ENCODE measurements at places on chromosomes 13 and 19.

GRCh38 chr13:78325585-78325984 lies 277.8 kb downstream of the POU4F1 start:
- no peak for DNase-seq

GRCh38 chr13:19071161-19071936 lies 110.3 kb downstream of the TUBA3C start:
- no peak for DNase-seq

DNA sequence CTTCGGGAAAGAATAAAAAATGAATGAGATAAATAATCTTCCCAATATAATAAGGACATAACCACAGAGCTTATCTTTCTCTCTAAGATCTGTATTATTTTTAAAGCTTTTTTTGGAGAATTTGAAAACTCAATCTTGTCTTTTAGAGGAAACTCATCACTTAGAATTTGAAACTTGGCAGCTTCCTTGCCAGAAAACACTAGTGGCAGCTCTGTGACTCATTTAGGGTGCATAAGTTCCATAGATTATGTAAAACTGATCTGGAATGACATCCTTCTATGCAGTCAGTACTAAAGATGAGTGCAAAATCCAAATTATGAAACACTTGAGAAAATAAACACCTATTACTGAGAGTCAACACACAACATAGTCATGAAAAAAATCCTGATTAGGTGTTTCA lies 848.0 kb downstream of the DACH1 start:
- DNase-seq: no peak

DNA sequence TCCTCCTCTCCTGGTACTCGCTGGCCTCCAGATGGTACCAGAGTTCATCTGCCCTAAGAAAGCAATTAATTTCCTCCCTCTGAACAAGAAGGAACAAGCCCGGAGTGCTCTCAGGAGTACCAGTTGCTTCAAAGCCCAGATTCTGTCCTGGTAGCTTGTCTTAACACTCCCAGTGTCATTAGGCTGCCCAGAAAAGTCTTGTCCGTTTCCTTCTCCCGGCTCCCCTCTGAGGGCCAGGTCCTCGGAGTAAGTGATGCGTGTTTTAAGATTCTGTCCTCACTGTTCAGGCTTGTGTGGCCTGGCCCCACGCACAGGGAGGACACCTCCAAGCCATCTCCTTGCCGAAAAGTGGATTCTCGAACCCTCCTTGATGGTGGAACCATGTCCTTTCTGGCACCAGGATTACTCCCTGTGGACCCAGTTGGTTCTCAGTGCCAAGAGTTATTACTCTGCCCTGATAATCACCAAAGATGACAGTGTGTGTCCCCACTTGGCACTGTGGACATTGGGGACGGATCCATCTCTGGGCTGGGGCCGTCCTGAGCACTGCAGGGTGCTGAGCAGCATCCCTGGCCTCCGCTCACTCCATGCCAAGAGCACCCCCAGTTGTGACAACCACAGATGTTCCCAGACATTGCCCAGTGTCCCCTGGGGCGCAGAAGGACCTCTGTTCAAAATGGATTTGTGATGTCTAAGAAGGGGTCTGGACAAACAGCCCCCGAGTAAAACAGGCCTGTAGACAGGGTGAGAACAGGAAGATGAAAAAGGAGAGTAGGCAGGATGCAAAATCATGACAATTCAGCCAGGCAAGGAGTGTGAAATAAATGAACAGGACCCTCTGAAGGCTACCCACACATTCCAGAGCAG lies 52.4 kb downstream of the RFX2 start:
- no peak for DNase-seq

DNA sequence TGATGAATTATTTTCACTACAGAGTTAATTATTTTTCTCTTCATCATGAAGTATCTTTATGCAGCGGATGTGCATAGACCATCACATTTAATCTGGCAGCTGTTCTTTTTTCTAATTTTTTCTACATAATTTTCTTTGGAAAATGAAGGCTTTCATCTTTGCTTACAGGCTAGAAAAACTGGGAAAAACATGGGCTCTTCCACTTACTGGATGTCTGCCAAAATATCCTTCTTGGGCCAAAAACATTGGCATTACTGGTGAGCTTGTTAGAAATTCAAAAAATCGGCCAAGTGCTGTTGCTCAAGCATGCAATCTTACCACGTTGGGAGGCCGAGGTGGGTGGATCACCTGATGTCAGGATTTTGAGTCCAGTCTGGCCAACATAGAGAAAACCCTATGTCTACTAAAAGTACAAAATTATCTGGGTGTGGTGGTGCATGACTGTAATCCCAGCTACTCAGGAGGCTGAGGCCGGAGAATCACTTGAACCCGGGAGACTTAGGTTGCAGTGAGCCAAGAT lies 176.8 kb downstream of the ZNF737 start:
- DNase-seq: no peak

DNA sequence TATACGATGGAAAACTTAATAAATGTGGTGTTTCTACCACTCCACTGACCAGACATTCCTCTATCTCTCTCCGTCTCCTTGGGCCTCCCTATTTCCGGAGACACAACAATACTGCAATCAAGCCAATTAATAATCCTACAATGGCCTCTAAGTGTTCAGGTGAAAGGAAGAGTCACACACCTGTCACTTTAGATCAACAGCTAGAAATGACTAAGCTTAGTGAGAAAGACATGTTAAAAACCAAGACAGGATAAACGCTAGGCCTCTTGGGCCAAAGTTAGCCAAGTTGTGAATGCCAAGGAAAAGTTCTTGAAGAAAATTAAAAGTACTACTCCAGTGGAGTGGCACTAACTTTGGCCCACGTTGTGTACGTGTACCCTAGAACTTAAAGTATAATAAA lies 22.5 kb downstream of the ZDHHC20 start:
- DNase-seq: no peak

GRCh38 chr13:93689333-93689732 lies 462.7 kb downstream of the GPC6 start:
- no peak for DNase-seq

DNA sequence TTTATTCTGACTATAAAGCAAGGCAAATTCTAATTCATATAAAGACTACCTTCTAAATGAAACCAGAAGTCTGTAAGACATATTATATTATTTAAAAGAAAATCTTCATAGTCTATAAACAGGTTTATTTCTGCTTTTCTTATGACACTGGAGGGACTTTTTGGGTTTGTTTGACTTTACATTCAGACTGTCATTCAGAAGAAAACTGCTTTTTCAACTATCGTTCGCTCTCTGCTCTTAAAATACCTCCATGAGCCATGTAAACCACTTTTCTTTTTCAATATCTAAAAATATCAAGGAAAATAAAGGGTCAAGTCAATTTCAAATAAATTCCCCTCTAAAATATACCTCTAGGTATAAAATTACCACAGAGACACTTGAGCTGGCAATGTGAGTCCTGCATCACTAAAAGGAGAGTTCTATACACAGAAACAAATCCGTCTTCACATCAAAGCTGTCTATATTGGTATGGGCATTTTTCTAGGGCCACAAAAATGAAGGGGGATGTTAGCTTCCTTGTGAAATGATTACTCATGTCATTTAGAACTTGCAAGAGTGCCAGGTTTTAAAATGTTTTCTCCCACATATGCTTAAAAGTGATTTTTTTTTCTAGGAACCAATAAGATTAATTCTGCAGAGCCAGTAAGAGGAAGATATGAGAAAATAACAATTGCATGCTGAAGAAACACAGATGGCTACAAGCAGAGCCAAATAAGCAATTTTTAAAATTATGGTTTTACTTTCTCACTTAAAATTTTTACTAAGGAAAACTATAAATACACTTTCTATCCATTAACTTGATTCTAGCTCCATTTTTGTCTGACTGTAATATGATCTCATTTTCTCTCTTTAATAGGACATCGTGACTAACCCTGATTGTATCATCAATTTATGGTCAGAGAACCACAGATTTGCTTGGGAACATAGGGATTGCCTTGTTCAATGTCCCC lies 181.8 kb downstream of the TBC1D4 start:
- DNase-seq: no peak

GRCh38 chr19:30891051-30891450 lies 458.2 kb downstream of the TSHZ3 start:
- no peak for DNase-seq

DNA sequence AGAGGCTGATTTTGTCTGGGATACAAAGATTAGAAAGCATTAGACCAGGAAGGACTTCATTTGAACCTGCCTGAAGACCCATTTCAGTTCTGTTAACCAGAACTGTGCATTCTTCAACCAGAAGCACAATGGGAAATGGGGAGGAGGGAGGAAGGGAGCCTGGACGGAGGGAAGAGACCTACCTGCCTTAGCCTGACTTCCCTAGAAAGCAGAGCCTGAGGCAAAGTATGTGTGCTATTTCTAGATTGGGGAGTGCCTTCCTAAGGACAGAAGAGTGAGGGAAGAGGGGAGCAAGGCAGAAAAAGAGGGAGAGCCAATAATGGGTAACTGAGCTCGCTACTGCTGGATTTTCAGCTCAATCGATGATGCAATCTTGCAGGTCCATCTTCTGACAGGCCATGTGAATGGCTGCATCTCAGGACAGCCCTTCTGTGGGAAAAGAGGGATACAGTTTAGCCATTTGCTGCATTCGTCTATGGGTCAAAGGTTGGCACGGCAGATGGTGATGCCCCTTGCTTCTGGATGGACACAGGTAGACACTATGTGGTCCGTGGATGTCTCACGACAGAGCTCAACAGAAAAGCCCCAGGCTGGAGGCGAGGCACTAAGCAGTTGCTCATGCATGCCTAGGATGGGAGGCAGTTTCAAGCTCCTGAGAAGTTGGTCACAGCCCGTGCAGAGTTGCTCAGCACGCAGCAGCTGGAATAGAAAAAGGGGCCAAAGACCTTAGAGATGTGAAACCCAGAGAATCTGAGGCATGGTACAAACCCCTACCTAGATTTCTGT lies 78.8 kb upstream of the UBL3 start:
- DNase-seq: no peak

DNA sequence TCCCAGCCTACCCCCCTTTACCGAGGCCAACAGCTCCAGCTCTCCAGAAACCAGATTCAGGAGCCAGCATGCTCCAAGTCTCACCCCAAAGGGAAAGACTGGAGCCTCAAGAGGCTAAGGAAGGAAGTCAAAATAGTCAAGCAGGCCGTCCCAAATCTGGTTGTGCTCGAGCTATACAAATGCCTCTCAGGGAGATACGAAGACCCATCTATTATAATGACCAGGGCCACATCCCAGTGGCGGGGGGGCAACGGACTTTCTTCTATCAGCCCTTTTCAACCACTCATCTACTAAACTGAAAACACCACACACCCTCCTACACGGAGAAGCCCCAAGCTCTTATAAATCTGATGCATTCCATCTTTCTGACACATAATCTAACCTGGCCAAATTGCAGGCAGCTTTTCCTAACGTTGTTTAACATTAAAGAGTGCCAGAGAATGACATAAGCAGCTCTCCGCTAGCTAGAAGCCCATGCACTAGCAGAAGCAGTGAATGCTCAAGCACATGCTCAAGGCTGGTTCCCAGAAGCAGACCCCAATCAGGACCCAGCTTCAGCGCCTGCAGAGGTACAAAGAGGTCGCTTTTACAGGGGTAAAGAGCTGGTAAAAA lies 104.6 kb upstream of the ZNF98 start:
- no peak for DNase-seq

DNA sequence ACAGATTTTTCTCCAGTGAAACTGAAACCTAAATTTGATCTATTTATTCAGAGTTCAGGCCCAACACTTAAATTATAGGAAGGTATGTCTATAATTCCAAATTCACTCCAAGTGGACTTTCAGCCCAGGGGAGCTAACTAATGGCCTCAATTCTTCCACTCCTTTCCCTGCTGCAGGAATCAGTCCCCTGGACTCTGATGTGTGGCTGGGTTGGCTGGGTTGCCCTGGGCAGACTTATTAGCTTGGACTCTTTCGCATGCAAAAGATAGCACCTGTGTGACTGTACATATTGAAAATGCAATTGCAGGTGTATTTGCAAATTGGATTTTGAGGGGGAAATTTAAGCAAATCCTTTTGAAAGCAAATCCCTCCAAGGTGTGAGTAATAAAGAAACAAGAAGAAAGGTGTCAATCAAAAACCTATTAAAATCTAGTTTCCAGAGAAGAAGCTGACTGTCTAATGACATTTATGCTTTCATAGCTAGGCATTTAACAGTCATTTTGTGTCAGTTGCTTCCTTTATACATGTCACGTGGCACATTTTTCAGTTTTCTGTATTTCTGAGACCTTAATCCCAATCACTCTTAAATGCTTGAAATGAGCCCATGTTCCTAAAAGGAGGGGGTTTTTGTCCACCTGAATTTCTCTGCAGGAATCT lies 42.7 kb downstream of the KLF5 start:
- no peak for DNase-seq

DNA sequence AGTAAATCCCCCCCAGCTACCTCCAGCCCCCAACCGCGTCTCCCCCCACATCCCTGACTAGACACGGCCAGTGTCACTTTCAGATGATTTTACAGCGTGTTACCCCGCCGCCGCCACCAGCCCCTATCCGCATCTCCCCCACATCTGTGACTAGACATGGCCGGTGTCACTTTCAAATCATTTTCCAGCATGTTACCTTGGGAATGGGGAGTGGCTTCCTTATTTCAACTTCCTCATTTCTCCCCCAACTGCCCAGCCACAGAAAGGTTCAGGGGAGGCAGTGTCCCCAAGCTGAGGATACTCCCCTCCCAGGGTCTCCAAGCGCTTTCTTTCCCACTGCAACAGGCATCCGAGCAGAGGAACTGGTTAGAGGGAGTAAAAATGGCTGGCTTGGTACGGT lies 18.4 kb downstream of the ADGRL1 start:
- no peak for DNase-seq

DNA sequence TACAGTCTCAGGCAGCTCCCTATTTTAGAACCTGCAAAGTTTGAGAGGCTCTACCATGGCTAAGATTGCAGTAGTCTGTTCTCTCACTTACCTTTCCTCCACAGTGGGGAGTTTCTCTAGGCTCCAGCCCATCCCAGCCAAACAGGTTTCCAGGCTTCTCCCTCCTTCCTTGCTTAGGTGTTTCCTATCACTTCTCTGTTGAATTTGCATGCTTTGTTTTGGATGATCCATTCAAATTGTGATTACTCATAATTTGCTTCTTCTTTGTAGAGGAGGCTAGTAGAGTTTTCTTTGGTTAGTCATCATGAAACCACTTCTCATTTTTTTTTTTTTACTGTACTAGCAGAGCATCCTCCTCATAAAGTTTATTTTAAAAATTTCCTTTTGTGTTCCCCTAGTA lies 1242.2 kb upstream of the MIR17HG start:
- DNase-seq: no peak

DNA sequence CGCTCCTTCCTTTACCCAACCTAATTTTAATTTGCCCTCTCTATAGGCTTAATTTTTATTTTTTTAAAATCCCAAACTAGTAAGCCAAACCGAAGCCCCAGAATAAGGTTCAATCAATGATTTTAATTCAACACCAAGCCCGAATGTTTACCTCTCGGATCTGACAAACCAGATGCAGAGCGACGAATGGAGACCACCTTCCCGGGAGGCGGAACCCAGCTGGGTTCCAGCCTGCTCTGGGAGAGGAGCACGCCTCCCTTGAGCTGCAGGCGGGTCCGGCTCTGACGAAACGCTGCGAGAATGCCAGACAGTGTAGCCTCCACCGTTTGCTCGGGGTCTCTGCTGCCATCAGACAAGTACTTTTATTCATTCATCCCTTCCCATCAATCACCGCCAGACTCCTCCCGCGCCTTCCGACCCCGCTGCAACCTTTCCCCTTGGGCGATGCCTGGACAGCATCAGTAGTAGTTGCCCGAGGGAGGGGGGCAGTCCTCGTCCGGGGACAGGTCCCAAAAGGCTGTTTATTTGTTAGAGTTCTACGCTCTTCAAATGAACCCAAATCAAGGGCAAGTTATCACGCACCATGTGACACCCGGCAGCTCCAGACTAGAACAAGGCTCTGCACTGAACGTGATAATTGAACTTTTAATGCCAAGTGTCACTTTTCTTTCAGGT lies 752 bp upstream of the EDNRB start:
- peak; percentile 4 for DNase-seq

GRCh38 chr19:54231077-54231931 lies 8.5 kb upstream of the LILRB3 start:
- DNase-seq: peak; percentile 75
